Fibroblast of skin of back (primary cell): ENCODE measurements at places on chromosomes 7 and 10.

DNA sequence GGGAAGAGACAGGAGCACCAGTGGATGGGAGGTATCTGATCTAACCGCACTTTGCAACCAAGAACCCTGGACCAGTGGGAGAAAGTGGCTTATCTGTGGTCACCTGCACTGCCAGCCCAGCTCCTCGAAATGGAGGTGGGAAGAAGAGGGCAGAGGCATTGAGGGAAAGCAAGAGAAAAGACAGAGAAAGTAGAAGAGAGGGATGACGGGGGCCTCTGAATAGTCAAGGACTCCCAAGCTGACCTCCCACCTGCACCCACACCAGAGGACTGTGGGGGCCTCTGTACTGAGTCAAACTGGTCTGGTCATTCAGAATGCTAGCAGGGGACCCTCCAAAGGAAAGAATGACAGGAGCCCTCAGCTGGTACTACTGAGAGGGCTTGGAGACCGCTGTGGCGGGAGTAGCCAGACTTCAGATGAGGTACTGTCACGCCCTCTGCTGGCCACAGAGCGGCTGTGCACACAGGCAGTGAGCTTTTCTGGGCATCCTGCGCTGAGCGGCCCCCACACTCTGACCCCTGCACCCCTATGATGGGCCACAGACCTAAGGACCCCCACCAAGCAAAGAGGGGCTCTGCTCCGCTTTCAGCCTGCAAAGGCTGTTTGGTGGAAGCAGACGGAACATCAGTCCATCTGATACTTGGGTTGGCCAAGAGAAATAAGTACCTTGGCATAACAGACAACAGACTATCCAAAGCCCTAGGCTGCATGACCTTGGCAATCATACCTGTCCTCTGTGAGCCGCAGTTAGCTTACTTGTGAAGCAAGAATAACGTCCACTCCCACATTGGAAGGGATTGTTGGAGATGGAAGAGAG lies 112.9 kb downstream of the COL13A1 start:
- peak; percentile 58 for DNase-seq

- peak; percentile 62 for DNase-seq
These were observed 120.1 kb downstream of the ELAPOR2 start for GRCh38 chr7:86939197-86939814.

DNA sequence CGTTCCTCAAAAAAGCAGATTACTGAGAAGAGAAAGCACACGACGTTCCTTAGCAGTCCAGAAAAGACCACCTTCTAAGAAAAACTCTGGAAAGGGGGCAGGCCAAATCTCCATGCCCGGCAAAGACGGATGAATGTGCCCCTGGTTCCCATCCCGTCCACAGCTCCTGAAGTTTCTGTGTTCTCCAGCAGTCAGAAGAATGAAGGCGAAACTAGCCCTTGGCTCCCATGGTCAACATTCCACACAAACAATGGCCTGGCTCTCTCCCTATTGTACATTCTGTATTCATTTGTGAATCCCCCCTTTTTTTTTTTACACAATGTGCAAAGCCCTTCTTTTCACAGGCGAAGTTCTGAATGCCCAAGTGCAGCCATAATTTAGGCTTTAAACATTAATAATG lies 5.3 kb downstream of the CTBP2 start:
- peak; percentile 32 for DNase-seq

GRCh38 chr10:84890706-84891105 lies 562.3 kb downstream of the CCSER2 start:
- no peak for DNase-seq
